ENCODE measurements at places on chromosomes 11 and 22. TPM values are rescaled to one million over a fixed set of nuclear protein-coding genes. Genes with fewer than 3 reads are reported as not detected.

DNA sequence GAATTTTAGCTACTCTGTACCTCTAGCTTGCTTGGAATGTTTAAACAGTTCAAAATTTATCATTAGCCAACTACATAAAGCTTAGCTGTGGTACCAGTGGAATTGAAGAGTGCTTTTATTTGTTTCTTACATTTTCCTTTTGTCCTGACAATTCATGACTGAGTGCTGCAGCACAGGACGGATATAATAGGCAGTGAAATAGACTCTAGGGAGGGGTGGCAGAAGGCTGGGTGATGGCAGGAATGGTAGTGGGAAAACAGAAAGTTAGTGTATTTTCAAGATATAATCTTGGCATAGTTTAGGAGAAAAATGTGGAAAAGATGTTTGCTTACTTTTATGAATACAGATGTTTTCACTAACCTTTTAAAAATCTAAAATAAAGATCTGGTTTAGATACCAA is 31.1 kb upstream of the ARHGAP32 start:
- DNase-seq: no peak

- no peak for DNase-seq
Observed at GRCh38 chr11:35142481-35143075, 3.6 kb downstream of the CD44 start.

DNA sequence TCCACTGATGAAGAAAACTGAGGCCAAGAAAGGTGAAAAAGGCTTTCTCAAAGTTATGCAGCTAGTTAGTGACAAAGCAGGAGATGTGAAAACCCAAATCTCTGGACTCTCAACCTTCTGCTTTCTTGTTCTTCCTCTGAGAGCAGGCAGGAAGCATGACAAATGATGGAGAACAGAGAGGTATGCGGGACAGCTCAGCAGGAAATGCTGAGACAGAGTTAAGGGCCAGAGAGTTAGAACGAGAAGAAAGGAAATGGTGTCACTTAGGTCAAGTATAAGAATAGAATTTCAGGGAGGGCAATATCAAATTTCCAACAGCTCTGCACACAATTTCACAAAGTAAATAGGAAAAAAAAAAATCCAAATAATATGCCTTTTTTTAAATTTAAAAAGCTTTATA is 67.6 kb upstream of the ARHGAP42 start:
- DNase-seq: no peak

DNA sequence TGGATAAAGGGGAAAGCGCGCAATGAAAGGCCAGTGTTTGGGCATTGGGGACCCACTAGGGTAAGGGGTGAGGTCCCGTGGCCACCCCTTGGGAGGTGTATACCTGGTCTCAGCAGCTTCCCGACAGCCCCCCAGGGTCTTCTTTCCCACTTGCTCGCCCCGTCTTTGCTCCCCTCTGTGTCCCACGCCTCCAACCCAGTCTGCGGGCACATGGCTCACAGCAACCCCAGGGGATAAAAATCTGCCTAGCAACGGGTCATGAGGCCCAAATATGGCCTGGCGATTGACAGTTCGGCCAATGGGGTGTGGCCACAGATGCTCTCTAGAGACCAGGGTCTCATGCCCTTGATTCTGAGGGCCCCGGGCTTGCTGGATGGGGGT is 41.6 kb downstream of the AHNAK start:
- no peak for DNase-seq

GRCh38 chr11:107677924-107678631 is 33.8 kb downstream of the SLN start:
- no peak for DNase-seq

DNA sequence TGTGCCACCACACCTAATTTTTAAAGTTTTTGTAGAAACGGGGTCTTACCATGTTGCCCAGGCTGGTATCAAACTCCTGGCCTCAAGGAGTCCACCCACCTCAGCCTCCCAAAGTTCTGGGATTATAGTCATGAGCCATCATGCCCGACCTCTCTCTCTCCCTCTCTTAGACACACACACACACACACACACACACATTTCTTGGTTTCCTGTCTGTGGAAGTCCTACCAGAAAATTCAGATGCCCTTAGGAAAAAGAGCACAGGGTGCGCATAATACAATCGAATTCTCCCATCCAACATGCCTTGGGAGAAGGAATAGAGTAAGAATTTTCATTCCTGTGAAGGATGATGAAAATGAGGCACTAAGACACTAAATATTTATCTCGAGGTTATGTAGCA is 10.4 kb downstream of the MICAL3 start:
- no peak for DNase-seq

DNA sequence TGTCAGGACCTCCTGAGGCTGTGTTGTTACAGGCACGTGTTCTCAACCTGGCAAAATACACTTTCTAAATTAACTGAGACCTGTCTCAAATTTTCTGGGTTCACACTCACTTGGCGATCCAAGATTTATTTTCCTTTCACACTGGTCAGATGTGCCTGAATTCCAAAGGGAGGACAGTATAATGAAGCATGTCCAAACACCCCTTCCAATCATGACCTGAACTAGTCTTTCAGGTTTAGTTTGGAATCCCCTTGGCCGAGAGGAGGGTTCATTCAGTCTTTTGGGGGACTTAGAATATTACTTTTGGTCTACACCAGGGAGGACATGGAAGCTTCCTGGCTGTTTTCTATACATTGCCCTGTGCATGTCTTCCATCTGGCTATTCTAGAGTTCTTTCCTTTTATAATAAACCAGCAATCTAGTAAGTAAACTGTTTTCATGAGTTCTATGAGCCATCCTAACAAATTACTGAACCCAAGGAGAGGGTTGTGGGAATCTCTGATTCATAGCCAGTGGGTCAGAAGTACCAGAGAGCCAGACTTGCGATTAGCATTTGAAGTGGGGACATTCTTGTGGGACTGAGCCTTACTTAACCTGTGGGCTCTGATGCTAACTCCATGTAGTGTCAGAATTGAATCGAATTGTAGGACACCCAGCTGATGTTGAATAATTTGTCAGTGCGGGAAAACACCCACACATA is 14.8 kb upstream of the TMEM216 start:
- no peak for DNase-seq

DNA sequence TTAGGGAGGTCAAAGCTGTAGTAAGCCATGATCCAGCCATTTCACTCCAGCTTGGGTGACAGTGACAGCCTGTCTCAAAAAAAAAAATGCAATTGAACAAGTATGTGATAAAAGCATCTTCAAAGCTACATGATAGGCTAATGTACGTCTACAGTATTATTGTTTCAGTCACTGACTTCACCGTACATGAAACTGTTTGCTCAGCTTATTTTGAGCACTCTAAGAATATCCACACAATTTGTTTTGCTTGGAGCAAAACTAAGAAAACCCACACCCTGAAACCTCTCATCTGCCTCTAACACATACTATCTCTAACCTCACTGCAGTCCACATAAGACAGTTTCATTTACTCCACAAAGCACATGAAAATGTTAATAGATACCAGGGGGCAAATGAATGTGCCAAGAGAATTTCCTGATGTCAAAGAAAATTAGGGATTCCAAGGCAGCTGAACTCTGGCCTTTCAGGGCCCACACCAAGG is 60.7 kb downstream of the KCNA4 start:
- DNase-seq: no peak

DNA sequence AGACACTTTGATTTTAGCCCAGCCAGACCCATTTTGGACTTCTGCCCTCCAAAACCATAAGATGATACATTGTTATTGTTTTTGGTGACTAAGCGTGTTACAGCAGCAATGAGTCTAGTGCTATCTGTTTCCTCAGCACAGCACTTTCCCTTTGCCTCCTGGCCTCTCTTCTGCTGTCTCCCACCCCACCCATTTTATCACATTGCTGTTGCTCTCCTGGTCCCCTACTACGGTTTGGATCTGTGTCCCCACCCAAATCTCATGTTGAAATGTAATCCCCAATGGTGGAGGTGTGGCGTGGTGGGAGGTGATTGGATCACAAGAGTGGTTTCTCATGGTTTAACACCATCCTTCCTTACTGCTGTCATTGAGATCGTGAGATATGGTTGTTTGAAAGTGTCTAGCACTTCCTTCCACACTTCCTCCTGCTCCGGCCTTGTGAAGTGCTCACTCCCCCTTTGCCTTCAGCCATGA is 59.8 kb upstream of the CD82 start:
- DNase-seq: no peak

DNA sequence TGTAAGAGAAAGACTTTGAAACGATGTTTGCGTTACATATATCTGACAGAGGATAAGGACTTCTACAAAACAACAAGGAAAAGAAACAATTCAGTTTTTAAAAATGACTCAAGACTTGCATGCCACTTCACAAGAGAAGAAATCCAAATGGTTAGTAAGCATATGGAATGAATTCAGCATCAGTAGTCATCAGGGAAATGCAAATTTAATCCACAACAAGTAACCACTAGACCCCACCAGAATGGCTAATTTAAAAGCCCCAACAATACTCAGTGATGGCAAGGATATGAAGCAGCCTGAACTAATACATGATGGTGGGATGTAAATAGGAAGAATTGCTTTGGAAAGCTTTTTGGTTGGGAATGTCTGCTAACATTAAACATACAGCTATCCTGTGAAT is 142.6 kb downstream of the ATXN10 start:
- no peak for DNase-seq

- DNase-seq: no peak
Observed at GRCh38 chr11:36023922-36024321, 80.1 kb downstream of the LDLRAD3 start.

- DNase-seq: no peak
Observed at GRCh38 chr11:116263019-116263418, 509.8 kb downstream of the BUD13 start.

DNA sequence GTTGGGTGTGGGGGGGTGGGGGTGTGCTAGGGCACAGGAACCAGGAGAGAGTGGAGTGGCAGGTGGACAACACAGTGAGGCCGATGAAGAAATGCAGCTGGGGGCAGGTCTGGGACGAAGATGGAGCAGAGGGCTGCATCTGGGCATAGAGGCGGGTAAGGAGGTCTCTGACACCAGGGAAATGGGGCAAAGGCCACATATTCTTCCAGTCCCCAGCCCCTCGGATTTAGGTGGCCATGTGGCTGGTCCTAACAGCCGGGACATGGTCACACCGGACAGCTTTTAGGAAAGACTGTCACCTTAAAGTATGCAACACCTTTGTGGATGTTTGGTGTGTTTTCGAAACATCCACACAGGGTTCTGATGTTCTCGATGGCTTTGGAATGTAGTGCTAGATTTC is 5.0 kb upstream of the PARVG start:
- DNase-seq: no peak

- DNase-seq: no peak
Observed at GRCh38 chr11:34562976-34563375, 49.4 kb upstream of the ELF5 start.

LGALS1 gene
- total RNA-seq: 584 TPM

GLB1L3 gene
- not detected for total RNA-seq

C11orf91 gene
- total RNA-seq: not detected

SORL1 gene
- 6.4 TPM for total RNA-seq

F2 gene
- not detected for total RNA-seq

GAS2L1 gene
- total RNA-seq: 28.0 TPM

FXYD2 gene
- 0.78 TPM for total RNA-seq

Measured in right atrium auricular region (tissue), 2 donors.